ENCODE measurements at places on chromosomes 6 and 20.

- no peak for DNase-seq
These were observed 25.8 kb downstream of the HLA-A start for GRCh38 chr6:29968130-29968529.

GRCh38 chr20:22312744-22313346 lies 271.5 kb downstream of the FOXA2 start:
- DNase-seq, result no peak

DNA sequence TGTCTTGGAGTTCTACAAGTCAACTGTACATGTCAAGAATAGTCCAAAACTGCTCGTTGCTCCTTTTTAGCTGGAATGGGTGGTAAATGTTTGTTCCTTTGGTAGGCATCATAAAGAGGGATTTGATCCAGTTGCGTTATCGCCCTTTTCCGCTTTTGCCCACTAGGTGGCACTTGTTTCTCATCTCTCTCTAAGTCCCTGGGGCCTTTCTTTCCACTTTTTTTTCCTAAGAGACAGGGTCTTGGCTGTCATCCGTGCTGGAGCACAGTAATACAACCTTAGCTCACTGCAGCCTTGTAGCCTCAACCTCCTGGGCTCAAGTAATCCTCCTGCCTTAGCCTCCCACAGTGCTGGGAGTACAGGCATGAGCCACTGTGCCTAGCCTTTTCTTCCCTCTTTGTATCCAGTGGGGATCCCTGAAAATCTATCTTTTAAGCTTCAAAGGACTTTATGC lies 20.7 kb downstream of the GTPBP2 start:
- peak; percentile 62 for DNase-seq

GRCh38 chr6:166624275-166624674 lies 2.8 kb downstream of the RPS6KA2 start:
- DNase-seq, result peak; percentile 27

- DNase-seq, result no peak
These were observed 27.1 kb downstream of the PARD6B start for GRCh38 chr20:50758469-50758868.

GRCh38 chr20:23727016-23727415 lies 23.7 kb downstream of the CST1 start:
- DNase-seq, result no peak

GRCh38 chr6:4359108-4359730 lies 223.8 kb upstream of the ECI2 start:
- no peak for DNase-seq

GRCh38 chr20:24753130-24753529 lies 195.9 kb upstream of the CST7 start:
- no peak for DNase-seq

- no peak for DNase-seq
These were observed 26.9 kb upstream of the FOXP4 start for GRCh38 chr6:41519305-41519744.

DNA sequence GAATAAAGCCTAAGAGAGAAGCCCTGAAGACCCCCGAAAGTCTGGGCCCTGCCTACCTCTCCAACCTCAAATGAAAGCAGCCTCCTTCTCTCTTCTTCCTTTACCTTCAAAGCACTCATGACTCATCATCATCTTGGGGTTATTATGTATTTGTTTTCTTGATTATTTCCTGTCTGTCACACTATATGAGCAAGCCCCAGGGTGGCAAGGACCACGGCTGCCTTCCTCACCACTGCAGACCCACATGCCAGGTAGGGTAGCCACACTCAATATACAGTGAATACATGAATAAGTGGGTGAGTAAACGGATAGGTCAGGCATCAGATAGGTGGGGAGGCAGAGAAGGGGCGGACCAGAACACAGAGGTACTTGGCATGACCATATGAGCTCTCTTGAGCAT lies 8.8 kb downstream of the WFDC3 start:
- no peak for DNase-seq

GRCh38 chr6:6566766-6567165 lies 21.8 kb upstream of the LY86 start:
- DNase-seq, result no peak

GRCh38 chr6:166382500-166382932 lies 224 bp downstream of the MPC1 start:
- no peak for DNase-seq

Data from HFFc6 (cell line).